ENCODE measurements at places on chromosomes 7 and 10.

- peaks cover 7% of the 10 kb centered on the region for H3K27me3 ChIP-seq
- DNase-seq = no peak
- no peak overlapping the region for H3K4me3 ChIP-seq
- no peaks in the 10 kb centered on the region for H3K36me3 ChIP-seq
- H3K27ac ChIP-seq = peak overlapping the region; percentile 30
These were observed 5.7 kb upstream of the AP5Z1 start for GRCh38 chr7:4769761-4770160.

GRCh38 chr10:125023255-125023654 lies 81.3 kb downstream of the ZRANB1 start:
- H3K27ac ChIP-seq = peak overlapping the region; percentile 66
- peak overlapping the region; percentile 63 for H3K4me3 ChIP-seq
- no peak for DNase-seq

DNA sequence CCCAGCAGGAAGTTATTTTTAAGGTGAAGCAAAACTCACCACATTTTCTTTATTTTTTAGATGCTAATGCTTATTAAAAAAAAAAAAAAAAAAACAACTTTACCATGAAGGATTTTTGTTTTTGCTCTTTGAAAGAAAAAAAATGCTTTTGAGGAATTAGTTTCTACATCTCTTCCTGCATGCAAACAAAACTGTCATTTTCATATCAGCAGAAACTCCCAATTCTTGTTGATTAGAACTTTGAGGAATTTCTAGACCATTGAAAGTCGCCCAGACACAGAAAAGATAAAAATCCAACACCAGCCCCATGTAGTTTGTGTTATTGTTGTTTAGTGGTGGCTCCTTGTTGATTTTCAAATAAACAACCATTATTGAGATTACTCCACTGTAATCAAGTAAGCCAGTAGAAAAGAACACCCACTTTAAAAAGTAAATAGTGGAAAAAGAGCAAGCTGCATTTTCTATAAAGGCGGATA lies 14.3 kb downstream of the SKIDA1 start:
- no peaks in the 10 kb centered on the region for H3K36me3 ChIP-seq
- peak overlapping the region; percentile 55 for H3K27ac ChIP-seq
- H3K4me1 ChIP-seq = peaks cover 36% of the 10 kb centered on the region
- DNase-seq = no peak
- H3K4me3 ChIP-seq = peak overlapping the region; percentile 65
- peaks cover 13% of the 10 kb centered on the region for H3K27me3 ChIP-seq

DNA sequence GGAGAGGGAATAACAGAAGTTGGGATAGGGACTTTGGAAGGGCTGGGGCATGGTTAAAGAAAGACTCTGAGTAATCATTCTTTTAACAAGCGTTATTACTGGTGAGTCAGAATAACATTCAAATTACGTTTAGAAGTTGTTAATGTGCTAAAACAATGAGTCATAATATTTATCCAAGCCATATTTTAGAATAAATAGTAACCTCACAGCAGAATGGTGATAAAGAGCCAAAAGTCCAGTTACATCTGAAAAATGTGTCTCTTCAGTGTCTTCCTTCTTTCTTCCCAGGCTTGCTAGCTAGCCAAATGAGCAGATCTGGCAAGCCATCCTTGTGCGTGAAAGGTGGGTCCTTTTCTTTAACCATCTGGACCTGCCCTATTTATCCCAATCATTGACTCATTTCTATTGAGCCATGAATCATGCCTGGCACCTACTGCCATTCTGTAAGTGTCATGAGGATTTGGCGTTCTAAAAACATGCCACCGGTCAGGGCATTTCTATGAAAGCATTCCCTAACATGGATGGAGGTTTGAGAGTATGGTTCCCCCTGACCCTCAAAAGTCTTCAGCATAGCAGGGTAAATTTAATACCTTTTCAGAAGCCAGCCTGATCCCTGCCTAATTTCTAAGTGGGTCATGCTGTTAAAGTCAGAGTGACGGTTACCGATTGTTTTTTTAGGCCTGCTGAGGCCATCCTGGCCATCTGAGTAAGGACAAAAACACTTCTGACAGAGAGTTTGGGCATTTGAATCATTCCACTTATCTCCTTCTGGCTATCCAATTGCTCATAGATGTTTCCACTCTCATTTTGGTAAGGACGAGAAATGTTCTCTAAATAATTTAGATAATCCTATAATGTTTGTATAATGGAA lies 26.9 kb downstream of the MYPN start:
- no peak overlapping the region for H3K27ac ChIP-seq
- H3K27me3 ChIP-seq = no peaks in the 10 kb centered on the region
- no peaks in the 10 kb centered on the region for H3K36me3 ChIP-seq
- DNase-seq = no peak

DNA sequence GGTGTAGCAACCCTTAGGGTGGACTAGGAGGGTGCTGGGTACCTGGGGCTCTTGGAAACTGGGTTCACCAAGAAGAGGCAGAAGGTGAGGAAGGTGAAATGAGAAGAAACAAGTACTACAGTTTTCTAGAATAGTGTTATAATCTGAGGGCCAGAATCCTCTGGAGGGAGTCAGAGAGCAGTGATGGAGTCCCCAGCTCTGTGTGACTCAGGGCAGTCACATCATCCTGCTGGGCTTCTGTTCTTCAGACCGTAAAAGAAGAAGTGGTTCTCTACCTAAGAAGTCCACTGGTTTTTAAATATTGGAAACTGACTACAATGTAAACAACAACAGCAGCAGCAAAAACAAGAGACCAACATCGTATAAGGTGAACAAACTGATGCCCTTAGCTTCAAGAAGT lies 197.3 kb downstream of the PRPF18 start:
- H3K4me3 ChIP-seq = no peak overlapping the region
- no peaks in the 10 kb centered on the region for H3K36me3 ChIP-seq
- no peak for DNase-seq

DNA sequence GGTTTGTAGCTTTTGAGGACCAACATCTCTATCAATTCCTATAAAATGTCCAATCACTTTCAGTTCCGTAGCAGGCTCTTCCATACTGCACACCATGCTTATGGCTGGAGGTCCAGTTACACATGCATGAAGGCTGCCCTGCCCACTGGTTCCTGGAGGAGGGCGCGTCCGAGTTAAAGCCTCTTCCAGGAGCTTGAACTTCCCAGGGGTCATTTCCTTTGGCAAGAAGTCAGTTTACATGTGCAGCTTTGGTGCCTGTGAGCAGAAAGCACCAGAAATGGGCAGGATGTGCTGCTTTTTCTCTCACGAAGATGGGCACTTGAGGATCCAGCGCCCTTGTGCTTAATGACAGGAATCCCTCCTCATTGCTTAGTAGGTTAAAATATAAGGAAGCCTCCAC lies 17.6 kb upstream of the PHYH start:
- H3K4me1 ChIP-seq = peaks cover 3% of the 10 kb centered on the region
- H3K27me3 ChIP-seq = peaks cover 2% of the 10 kb centered on the region
- H3K36me3 ChIP-seq = no peaks in the 10 kb centered on the region
- H3K4me3 ChIP-seq = no peak overlapping the region
- no peak for DNase-seq
- no peak overlapping the region for H3K27ac ChIP-seq

GRCh38 chr7:31971049-31971667 lies 99.0 kb downstream of the PDE1C start:
- H3K4me1 ChIP-seq = no peaks in the 10 kb centered on the region
- no peak overlapping the region for H3K27ac ChIP-seq
- no peak overlapping the region for H3K4me3 ChIP-seq

DNA sequence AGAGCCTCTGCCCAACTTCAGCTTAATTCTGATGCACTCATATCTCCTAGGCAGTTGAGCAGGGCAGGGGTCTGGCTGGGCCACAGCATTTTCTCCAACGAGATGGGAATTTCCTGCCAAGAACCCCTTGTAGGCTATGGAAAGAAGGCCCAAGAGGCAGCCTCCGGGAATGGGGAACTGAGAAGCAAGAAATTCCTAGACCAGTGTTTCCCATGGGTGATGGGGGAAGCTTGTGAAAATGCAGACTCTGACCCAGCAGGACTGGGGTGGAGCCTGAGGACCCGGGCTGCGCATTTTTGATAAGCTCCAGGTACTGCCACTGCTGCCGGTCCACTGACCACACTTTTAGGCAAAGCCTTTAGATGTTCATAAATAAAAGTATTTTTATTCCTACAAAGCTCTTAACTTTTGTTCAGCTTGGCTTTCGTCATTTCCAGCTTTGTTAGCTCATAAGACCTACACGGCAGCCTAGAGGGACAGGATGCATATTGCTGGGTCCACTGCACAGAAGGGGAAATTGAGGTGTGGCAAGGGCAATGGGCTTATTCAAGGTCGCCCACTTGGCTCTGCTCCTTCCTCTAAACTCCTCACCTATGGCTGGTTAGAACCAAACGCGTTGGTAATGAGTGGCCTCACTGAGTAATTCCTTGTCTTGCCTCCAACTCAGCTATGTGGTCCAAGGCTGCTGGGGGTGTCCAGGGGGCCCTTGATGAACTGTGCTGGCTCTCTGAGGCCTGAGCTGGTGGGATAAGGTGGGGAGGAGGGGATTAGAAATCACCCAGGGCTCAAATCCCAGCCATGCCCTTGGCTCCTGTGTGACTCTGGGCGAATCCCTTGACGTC lies 29.5 kb downstream of the ZCCHC24 start:
- peak; percentile 1 for DNase-seq
- peaks cover 3% of the 10 kb centered on the region for H3K27me3 ChIP-seq
- no peaks in the 10 kb centered on the region for H3K36me3 ChIP-seq
- H3K4me3 ChIP-seq = no peak overlapping the region
- peaks cover 2% of the 10 kb centered on the region for H3K4me1 ChIP-seq
- H3K27ac ChIP-seq = no peak overlapping the region
